ENCODE measurements at places on chromosomes 5 and 9.

- no peak for DNase-seq
Measured at GRCh38 chr9:136970361-136970760, 6.9 kb upstream of the PTGDS start.

- DNase-seq = peak; percentile 96
Measured at GRCh38 chr5:54390015-54390414, 65.5 kb upstream of the HSPB3 start.

GRCh38 chr5:161549106-161549505, 2.6 kb upstream of the GABRB2 start:
- DNase-seq = no peak

DNA sequence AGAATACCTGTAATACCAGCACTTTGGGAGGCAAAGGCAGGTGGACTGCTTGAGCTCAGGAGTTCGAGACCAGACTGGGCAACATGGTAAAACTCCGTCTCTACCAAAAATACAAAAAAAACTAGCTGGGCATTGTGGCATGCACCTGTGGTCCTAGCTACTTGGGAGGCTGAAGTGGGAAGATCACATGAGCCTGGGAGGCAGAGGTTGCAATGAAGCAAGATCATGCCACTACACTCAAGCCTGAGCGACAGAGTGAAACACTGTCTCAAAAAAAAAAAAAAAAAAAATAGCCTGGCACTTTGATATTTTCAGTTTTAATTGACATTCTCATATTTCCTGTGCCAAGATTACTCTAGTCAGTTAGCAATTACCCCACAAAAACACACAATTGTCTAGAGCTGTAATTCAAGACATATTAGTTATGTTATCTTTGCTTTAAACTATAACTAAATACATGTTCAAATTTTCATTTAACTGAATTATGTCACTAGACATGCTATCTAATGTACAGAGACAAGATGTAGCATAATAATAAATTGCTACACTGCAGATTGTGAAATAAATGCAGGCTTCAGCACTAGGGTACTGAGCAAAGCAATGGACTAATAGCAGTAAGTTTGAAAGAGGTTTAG, 378.2 kb upstream of the GRAMD2B start:
- DNase-seq = no peak

DNA sequence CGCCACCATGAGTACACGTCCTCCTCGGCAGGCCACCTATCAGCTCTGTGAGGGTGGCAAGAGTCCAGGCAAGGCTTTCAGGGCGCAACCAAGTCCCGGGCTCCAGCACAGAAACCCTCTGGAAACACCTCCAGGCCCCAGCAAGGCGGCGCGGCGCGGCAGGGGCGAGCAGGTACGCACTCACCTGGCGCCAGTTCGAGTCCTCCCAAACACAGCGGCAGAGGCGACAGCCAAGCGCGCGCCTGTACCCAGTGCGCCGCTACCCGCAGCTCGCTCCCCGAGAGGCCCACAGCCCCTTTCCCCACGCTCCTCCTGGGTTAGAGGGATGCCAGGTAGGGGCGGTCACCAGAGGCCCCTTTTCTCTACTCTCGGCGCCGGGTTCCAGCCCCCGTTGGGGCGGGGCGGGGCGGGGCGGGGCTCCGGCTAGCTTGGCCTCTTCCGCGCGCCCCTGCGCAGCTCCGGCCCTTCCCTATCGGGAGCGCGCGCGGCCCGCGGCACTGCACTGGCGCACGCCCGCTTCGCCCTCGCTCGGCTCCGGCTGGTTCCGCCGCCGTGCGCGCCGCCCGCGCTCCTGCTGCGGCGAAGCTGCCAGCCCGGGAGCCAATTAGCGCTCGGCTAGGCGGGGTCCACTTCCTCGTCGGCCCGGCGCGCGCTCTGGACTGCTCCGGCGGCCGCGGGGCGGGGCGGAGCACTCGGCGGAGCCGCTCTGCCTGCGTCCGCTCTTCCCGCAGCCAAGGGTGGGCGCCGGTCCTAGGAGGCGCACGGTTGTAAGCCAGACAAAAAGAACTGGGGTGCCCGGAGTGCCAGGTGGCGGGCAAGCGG, at the start of the genes NMRK1 and OSTF1:
NMRK1 (minus strand) TSS at position 332 of the 822 bp plus-strand sequence. CDS start 5,040 bp downstream, outside the sequence.
OSTF1 (plus strand) TSS at position 691 of the 822 bp plus-strand sequence. CDS start 179 bp downstream, outside the sequence.
- peak; percentile 65 for DNase-seq

DNA sequence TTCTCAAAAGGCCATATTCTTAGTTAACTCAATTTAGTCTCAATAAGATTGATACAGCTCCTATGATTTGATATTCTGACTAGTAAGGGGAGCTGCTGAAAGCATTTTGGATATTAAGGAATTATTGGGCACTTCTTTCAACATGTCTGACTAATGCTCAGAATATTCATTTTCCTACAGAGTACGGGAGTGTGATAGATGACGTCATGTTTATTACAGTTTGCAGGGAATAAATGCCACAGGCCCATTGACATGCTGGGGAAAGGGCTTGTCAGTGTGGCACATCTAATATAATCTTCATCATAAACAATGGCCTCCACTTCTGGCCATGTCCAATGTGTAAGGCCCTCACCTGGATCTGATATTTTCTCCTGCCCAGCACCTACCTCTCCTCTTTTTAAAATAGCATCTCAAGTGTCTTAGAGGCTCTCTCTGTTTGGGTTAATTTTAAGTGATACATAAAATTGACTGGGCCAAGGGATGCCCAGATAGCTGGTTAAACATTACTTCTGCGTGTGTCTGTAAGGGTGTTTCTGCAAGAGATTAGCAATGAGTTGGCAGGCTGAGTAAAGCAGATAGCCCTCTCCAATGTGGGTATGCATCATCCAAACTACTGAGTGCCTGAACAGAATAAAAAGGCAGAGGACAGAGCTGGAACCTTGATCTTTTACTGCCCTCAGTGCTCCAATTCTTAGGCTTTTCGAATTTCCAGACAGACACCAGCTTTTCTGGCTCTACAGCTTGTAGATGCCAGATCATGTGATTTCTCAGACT, 99.3 kb downstream of the SLC24A2 start:
- DNase-seq = no peak

DNA sequence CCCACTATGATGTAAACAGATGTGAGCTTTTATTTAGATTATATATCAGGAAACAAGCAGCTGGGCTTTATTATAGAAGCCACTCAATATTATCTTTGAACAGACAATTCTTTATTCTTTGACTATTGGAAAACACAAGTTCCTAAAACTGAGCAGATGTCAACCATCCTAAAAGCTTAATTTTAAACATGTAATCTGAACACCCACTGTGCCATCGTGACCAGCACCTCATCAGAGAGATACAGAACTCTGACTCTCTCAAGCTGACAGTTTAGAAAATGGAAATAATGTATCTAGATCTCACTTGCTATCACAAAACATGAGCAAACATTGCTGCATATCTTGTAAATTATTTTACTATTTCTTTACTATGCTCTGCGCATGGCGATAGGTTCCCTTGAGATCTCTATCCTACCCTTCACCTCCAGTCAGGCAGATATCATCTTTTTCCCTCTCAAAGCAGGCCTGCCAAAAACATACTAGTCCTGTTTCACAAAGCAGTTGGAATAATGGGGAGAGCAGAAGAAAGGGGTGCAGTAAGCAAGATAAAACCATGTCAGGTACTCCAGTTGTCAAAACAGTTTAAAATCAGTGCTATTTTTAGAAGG, 151.0 kb downstream of the KIAA0825 start:
- DNase-seq = no peak

- DNase-seq = no peak
Measured at GRCh38 chr5:39231705-39232525, 12.6 kb upstream of the FYB1 start.

- no peak for DNase-seq
Measured at GRCh38 chr5:142939006-142939405, 168.8 kb downstream of the ARHGAP26 start.

DNA sequence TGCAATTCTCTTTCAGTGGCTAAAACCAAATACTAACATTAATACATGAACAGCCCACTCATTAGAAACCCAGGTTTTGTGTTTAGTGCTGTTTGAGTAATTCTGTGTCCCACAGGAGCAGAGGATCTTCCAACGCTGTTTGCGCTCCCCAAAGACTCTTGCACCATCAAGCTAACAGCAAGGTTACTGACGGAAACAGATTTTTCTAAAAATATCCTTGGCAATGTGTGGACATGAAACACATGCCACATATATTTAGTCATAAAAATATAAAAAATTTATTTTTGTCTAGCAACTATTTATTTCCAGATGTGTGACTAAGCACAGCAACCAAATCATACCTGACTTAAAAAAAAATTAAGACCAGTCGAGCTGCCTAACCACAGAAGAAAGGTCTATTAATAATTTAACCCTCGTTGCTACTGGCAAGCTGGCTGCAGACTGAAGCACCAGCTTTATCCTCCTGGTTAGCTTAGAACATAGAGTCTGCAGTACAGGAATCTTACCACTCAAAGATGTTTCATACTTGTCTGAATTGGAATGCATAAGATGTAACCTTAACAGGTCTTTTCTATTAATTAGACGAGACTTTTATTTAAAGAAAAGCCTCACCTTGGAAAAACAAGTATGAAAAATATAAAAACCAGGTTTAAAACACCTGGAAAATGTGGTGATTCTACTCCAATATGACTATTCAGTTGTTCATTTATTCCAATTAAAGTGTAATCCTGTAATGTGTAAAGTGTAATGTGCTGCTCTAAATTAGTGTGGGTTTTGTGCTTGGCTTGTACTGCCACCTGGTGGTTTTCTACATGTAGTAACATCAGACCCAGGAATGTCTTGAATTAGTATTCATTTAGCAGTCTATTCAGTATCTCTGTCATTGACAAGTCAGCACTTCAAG, 272.5 kb downstream of the EPB41L4A start:
- DNase-seq = peak; percentile 75

- DNase-seq = no peak
Measured at GRCh38 chr5:6185574-6185973, 192.8 kb downstream of the MED10 start.

- no peak for DNase-seq
Measured at GRCh38 chr5:62717301-62717933, 138.8 kb downstream of the LRRC70 start.

DNA sequence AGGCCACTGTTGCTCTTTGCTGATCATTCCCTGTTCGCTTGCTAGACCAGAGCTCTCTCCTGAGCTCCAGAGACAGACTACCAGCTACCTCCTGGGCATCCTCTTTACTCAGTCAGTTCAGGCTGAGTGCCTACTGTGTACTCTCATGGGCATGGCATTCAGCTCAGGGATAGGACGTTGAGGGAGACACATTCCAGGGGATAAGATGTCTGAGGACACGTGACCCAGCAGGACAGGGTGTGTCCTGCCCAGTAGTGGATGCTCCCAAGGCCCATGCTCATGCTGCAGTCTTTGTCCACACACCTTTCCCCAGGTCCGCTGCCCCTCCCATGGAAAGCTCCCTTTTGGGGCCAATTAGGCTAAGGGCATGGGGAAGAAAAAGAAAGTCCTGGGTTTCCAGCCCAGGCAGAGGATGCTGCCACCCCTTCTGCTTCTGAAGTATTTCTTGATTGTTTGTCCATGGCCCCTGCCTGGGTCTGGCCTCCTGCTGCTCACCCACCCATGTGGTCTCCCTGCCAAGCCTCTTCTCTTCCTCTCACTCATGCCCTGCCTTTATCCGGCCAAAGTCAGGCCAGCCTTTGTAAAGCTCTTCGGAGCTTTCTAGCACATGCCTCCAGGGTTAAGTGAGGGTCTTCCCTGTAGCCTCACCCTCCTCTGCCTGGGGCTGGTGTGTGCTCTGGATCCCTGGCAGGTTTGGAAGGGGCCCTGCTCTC, 60.5 kb upstream of the PITX1 start:
- DNase-seq = no peak

GRCh38 chr5:53478411-53479044, 1.9 kb upstream of the FST start:
- peak; percentile 87 for DNase-seq

GRCh38 chr9:91923145-91923544, 26.9 kb downstream of the ROR2 start:
- no peak for DNase-seq

DNA sequence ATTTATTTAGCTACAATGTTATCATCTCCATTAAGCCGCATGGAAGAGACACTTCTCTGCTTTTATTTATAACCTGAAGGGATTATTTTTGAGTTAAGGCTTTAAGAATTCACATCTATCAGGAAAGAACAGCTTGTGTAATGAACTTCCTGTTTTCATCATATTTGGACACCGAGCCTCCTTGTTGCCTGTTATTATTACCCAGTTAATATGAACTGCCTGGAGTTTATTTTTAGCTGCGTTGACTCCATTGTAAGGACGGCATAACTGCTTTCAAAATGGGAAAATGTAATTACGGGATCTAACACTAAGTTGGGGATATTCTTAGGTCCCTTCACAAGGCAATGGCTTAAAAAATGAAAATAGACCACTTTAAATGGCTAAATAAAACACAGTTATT, 89.0 kb upstream of the NR4A3 start:
- DNase-seq = no peak

GRCh38 chr5:113204525-113205161, 228.0 kb downstream of the DCP2 start:
- peak; percentile 32 for DNase-seq

GRCh38 chr5:138542180-138542955, 668 bp downstream of the ETF1 start:
- no peak for DNase-seq

GRCh38 chr5:56247592-56247991, 14.5 kb upstream of the ANKRD55 start:
- DNase-seq = no peak

- no peak for DNase-seq
Measured at GRCh38 chr5:138874771-138875551, at the start of gene LRRTM2. LRRTM2 (minus strand) TSS chr5:138875335; CDS start chr5:138874911, 424 bp downstream.

DNA sequence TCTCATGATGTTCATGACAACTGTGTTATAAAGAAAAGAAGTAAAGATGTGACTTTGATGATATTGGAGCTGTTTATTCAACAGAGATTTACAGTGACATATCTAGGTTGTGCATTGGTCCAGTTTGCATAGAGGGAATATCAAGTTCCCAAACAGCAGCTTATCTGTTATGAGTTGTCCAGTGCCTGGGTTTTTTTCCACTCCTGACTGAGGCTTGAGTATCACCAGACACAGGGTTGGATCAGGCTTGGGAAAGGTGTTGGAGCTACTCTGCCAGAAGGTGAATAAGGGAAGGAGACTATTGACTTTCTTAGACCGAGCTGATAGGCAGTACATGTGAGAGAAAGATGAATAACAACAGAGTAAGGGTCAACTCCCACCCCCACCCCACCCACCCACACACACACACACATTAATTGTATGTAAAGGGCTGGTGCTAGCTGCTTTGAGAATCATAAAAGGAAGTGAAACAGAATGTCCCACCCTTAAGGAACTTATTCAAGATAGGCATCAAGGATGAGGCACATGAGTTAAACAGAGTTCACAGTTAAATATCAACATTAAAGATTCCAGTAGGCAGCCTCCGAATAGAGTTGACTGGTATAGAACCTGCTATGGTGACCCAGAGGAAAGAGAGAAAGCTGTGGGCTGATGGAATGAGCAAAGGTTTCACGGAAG, 33.0 kb upstream of the RASGRF2 start:
- no peak for DNase-seq

DNA sequence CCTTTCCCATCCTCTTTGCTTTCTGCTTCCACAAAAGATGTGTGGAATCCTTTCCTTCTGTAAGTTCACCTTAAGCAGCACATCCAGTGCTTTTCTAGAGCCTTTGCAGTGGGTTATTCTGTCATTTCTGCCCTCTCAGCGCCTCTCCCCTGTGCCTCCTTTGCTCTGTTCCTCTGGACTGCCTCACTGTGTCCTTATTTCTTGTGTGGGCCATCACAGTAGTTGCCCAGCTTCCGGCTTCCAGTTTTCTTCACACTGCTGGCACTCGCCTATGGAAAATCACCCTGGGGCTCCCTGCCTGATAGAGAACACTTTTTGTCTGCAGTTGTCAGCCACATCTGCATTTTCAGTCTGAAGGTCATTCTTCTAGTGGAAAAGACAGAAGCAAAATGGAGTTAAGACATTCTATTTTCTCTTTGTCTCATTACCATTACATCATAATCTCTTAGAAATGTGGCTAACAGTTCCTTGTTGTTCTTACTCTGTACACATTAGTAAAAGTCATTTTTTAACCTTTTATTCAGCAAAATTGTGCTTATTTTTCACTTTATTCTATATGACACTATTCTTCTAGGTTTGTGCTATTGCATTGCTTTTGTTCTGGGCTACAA, 64.1 kb upstream of the ZNF608 start:
- no peak for DNase-seq

All from NCI-H1694 treated with DMSO at 0.1 percent for 48 hours (cell line).